CD4-positive, alpha-beta T cell treated with Interferon alpha-2 for 1 hour (primary cell): ENCODE measurements at places on chromosomes 16 and 17.

DNA sequence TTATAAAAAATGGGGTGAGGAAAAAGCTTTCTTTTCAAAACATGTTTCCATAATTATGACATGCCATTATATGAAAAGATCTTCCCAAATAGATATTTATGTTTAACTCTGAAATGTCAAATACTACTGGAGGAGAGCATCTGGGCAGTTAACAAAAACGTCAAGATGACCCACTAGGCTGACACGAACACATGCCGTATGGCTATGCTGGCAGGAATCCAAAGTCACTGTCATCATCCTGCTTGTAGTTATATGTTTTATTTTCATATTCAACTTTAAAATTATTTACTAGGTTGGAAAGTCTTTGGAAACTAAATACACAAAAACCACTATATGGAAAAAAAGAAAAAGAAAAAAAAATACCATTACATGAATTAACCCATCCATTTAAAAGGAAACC lies 27.3 kb downstream of the ANKFY1 start:
- no peak for DNase-seq

- DNase-seq = no peak
Observed at GRCh38 chr17:77528516-77529327, 388.0 kb downstream of the SEC14L1 start.

DNA sequence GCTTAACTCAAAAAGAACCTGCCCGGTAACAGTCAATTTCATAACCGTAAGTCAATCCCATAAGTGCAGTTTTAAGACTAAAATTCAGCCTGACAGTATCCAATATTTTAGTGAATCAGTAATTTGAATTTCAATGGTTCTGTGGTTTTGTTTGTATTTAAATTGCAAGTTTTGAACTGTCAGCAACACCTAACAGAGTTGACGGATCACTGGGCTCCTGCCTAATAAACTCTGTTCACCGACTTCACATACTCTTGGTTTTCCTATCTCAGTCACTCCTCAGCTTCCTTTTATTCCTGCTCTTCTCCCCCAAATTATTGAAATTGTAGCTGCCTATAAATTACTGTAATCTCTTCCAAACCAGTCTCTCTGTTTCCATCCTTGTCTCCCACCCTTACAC lies 12.5 kb downstream of the SIAH1 start:
- no peak for DNase-seq

DNA sequence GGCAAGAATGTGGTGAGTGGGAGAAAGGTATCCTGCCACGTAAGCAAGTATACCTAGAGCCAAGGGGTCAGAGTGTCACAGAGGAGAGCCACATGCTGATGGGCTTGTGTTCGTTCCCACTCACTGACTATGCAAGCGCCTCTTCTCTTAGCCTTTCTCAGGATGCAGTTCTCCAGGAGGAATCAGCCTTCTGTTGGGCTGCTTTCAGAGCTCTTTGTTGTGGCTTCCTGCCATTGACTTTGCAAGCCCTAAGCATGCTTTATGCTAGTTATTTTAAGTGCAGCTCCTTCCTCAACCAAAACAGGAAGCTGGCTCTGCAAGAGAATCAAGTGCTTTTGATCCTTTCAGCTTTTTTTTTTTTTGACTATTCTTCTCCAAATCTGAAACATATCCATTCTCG lies 66.6 kb downstream of the SIAH1 start:
- peak; percentile 16 for DNase-seq

DNA sequence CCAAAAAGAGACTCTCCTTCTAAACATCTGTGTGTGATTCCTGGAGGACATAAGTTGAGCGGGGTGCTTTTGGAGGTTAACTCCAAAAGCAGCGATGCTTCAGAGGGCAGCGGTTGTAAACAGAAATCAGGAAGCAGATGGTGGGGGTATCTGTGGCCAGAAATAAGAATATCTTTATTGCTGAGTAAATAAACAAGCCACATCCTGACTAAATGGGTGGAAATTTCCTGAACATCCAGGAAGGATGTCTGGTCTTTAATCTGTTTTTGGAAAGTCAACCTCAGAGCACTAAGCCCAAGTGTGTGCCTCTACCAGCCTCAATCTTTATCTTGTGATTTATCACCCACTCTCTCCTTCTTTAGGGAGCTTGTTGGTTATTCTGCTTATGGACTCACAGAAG lies 123.3 kb downstream of the CDH13 start:
- no peak for DNase-seq
